NCI-H1417 (cell line): ENCODE measurements at places on chromosomes 3 and 15.

DNA sequence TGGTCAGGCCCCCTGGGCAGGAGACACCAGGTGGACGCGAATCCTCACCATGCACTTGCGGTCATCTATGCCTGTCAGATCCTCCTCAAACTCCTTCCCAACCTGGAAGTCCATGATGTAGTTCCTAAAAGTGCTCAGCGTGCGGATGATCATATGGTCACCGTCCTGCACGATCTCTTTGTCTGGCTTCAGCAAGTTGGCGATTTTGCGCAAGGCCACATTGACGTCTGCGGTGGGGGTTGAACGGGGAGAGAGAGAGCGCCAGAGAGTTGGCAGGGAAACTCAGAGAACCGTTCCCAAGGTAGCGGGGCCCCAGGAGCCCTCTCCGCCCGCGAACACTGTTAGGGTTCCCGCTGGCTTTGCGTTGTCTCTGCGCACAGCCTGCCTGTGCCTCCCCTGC lies 809 bp downstream of the RBP1 start:
- DNase-seq = peak; percentile 69

DNA sequence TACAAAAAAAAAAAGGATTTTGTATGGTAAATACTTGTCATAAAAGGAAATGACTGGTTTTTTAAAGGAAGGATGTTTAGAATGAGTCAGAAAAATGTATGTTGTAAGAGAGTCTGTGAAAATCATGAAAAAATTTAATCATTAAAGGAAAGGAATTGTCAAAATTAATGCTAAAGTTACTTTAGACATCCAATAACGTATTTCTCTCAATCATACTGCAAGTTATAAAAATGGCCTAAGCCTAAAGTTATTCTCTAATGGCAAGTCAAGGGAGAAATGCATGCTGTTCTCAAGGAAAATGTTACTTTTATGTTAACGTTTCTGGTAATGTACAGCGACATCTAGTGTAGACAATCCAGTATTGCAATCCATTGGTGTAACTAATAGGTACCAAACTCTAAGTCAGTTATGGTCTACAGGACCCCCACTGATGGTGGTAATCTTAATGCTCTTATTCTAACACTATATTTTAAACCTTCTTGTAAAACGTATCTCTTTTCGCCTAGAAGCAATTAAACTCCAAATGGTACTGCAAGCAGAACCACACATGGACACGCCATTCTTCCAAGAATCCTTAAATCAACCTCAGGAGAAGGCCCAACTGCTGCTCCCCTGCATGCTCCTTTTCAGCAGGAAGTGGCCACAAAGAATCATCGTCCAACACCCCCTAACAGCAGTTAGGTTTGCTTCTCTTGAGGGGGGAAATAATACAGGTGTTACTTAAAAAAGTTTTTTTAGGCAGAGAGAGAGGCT lies 35.2 kb downstream of the NCEH1 start:
- DNase-seq = peak; percentile 75

GRCh38 chr15:70065006-70065722 lies 32.6 kb downstream of the TLE3 start:
- no peak for DNase-seq

GRCh38 chr3:143586576-143586975 lies 261.7 kb downstream of the SLC9A9 start:
- DNase-seq = no peak

DNA sequence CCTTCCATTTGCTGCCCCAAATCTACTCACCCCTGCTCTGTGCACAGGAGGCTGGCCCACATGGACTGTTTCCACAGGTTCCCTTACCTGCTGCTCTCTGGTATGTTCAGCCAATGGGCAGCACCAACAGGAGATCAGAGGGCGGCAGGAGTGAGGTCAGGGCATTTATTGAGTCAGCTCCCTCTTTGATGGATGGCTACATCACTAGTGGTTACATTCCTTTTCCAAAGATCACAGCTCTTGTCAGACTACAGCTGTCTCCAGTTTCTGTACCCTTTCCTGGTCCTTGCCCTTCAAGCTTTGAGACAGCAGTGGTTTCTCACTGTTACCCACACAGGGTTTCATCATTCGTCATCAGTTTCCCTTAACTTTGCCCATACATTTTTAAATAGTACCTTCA lies 325.1 kb downstream of the SUCLG2 start:
- DNase-seq = no peak

DNA sequence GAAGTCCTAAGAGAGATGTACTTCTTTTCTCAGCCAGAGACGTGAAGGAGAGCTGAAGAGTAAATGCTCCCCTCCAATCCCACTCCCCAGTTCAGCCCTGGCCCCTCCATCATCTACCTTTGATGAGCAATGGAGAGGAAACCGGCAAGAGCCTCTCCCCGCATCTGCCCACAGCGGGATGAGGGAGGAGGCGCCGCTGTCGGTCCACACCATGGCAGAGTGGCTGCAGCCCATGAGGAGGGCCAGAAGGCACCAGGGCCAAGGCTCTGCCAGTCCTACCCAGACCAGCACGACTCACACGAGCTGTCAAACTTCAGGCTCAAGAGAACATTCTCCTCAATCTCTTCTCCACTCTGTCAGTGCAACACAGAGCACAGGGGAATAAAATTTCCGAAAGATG lies 129.8 kb downstream of the OSBPL10 start:
- DNase-seq = no peak

DNA sequence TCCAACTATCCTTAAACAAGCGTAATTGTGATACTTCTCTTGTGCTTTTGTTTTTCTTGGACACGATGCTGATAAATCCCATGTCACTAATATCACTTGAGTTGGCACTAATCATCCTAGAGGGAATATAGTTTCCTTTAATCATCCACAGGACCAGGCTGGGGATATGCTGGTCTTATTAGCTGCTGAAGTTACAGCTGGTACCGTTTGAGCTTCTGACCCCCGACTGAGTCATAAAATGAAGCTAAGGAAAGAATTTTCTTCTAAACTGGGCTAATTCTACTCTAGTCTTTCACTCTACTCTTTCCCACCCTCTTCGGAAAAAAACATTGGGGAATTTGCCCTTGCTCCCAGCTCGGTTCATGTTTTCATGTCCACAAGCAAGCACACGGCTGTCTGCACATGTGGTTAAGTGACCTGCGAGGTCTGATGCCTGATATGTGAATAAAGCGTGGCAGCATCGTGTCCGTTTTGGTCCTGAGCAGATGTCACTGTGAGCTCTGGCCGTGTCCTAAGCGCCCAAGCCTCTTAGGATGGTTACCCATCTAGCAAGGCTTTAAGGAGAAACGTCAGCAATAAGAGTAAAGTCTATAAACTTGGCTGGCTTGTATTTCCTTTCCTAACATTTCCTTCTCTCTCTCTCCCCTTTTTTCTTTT lies 223.7 kb downstream of the ITPR1 start:
- no peak for DNase-seq

GRCh38 chr3:71520161-71521020 lies 63.1 kb downstream of the FOXP1 start:
- DNase-seq = no peak

- no peak for DNase-seq
Measured at GRCh38 chr3:72031581-72031980, 246.6 kb upstream of the PROK2 start.

DNA sequence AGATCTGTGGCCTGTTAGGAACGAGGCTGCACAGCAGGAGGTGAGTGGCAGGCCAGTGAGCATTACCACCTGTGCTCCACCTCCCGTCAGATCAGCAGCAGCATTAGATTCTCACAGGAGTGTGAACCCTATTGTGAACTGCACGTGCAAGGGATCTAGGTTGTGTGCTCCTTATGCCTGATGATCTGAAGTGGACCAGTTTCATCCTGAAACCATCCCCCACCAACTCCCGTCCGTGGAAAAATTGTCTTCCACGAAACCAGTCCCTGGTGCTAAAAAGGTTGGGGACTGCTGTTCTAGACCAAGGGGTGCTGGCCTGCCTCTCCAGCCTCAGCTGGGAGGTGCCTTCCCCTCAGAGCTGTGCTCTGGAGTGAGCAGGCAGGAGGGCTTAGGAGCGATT lies 61.4 kb downstream of the RPLP1 start:
- DNase-seq = no peak

DNA sequence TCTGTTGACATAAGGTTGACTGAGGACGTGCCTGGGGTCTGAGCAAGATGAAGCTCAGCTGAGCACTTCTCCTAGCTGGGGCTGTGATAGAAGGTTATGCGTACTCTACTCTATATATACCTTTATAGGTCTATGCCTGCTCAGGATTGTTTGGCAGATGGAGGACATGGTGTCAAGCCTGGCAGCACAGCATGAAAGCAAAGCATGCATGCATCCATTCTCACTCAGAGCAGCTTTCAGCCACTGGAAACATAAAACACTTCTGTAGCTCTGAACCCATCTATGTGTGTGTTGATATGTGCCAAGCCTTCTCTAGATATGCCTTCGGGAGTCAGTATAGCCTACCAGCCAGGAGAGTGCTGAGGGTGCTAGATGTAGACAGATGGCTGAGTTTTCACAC lies 142.3 kb upstream of the NUDT16 start:
- no peak for DNase-seq
